ENCODE measurements at places on chromosomes 13 and 19.

DNA sequence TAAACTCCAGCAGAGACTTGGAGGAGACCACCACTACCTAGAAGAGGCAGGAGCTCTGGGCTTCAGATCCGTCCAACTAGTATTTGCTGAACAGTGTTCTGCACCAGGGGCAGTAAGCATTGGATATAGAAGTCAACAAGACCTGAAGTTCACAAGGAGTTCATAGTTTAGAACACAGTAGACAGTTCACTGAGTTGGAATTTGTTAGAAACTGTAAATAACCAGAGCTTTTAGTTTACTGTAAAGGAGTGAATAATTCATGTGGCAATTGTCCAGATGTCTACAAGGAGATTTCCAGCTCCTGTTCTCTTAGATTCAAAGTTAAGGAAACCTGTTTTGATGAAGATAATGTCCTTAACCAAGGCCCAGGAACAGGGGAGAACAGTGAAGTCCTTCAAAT is 128.9 kb downstream of the COG6 start:
- DNase-seq, result no peak

DNA sequence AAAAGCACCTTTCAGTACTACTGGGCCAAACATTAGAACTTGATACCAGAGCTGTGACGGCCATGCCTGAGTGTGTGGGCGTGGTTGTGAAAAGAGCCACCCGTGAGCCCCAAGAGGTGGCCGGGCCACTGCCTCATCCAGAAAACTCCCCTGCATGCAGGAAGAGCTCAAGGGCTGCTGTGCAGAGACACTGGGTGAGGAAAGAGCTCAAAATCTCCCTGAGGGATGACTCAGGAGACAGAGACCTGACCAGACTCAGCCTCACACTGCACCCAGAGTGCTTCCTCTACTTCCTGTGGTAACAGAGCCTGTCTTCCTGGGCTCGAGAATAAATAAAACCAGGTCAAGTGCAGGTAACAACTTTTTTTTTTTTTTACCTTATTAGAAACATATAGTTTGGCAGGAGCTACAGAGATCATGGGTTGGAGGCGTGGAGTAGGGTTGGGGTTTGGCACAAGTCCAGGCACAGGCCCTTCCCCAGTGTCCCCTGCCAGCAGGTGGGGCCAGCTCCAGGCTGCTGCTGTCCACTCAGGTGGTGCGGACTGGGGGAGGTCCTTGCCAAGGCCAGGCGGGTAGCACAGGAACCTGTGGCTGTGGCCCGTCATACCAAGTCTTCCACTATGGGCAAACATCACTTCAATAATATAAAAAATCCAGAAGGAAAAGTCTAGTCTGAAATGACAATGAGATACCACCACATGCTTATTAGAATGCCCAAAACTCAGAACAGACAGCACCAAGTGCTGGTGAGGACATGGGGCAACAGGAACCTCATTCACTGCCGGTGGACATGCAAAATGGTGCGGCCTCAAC is 25.5 kb downstream of the ELL start:
- no peak for DNase-seq

GRCh38 chr13:50248516-50249143 is 233.4 kb downstream of the KCNRG start:
- no peak for DNase-seq

GRCh38 chr13:79445968-79446645 is 34.8 kb upstream of the NDFIP2 start:
- no peak for DNase-seq

DNA sequence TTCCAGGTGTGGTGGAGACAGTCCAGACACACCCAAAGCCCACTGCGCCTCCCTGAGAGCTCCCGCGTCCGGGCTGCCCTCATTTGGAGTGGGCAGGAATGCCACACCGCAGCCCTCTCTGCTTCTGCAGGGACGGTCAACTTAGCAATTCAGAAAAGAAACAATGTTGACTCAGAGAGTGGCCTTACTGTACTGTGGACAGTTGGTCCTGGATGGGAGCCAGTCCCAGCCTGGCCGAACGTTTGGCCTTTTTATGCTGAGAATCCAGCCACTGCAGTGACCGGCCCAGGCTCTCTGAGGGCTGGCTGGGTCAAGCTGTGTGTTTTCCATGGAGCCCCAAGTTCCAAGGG is 7.2 kb downstream of the GAS6 start:
- no peak for DNase-seq

- no peak for DNase-seq
Observed at GRCh38 chr19:48741129-48741999, 954 bp upstream of the RASIP1 start.

DNA sequence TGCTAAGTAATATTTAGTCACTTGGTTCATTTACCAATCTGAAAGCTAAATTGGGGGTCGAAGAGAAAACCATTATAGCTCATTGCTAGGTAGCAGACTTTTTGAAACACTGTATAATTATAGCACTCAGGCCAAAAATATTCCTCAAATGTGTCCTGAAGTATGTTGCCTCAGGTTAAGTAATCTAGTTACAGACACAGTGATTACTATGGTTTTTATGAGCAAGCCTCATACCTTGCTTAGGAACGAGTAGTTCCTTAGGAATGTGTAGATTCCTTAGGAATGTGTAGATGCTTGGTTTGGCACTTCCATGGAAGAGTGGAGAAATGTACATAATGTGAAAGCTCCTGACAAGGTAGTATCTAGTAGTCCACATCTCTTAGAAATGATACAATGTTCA is 387.5 kb downstream of the LMO7 start:
- no peak for DNase-seq

Measured in NCI-H748 treated with DMSO at 0.1 percent for 48 hours (cell line).